WTC11 (cell line): ENCODE measurements at places on chromosomes 7 and 10.

DNA sequence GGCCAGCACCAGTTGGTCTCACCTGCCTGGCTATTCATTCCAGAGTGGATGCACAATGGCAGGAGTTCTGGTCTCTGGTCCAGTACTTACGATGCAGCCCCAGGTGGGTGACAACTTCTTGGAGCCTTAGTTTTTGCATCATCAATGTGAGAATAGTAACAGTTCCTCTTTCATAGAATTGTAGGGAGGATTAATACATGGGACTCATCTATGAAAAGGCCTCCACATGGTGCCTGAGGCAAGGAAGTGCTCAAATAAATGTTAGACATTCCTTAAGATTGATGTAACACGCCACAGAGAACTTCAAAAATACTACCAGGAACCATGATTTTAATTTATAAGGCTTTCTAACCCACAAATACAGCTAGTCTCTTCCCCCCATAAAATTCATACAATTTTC lies 120.1 kb upstream of the CHST15 start:
- DNase-seq = no peak

DNA sequence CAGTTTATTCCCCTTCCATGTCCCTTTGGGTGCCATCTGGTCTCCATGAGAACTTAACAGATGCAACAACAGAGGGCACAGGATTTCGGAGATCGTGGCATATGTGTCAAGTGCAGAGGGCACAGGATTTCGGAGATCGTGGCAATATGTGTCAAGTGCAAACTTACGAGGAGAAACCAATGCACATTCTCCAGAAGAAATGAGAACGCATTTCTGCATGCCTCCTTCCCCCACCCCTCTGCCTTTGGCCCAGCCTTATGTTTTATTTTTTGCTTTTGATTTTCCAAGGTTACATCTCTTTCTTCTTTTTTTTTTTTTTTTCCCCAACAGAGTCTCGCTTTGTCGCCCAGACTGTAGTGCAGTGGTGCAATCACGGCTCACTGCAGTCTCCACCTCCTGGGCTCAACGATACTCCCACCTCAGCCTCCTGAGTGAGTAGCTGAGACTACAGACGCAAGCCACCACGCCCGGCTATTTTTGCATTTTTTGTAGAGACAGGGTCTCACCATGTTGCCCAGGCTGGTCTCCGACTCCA lies 586 bp upstream of the ANKRD26 start:
- no peak for DNase-seq

GRCh38 chr10:71125749-71126107 lies 86.6 kb upstream of the UNC5B start:
- DNase-seq = no peak

- no peak for DNase-seq
These were observed 25.8 kb downstream of the BRAF start for GRCh38 chr7:140898786-140899536.

DNA sequence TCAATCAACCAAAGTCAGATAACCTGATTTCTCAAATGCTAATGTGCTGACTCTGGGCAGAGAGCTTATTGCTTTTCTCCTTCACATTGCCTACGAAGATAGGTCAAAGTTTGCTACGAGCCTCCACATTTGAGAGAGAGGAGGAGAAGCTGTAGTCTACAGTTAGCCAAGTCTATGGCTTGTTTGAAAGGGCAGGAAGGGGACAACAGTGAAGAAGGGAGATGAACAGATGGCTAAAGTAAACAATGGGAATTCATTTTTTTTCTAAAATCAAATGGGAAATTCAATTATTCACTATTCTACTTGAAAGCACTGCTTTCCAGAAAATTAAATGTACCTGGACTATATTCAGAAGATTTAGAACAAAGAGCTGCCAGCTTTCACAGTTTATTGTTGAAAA lies 126.7 kb upstream of the C1QL3 start:
- DNase-seq = no peak

- no peak for DNase-seq
These were observed 67.5 kb downstream of the POU6F2 start for GRCh38 chr7:39045231-39045630.

GRCh38 chr7:139177696-139178095 lies 53.3 kb upstream of the UBN2 start:
- DNase-seq = no peak

GRCh38 chr10:55629793-55630490 lies 731.1 kb downstream of the ZWINT start:
- DNase-seq = peak; percentile 52

GRCh38 chr10:6212806-6213205 lies 10.1 kb downstream of the PFKFB3 start:
- no peak for DNase-seq

- DNase-seq = no peak
These were observed 6.0 kb upstream of the CROT start for GRCh38 chr7:87339373-87339897.

GRCh38 chr7:131076032-131076431 lies 251.6 kb upstream of the MKLN1 start:
- DNase-seq = no peak
